ENCODE measurements at places on chromosomes 12 and 14. TPM values are rescaled to one million over a fixed set of nuclear protein-coding genes. Genes with fewer than 3 reads are reported as not detected.

The NT5DC3 gene
- 19.9 TPM for total RNA-seq

The SYNDIG1L gene
- 0.33 TPM for total RNA-seq

The GLT1D1 gene
- total RNA-seq: 0.73 TPM

The SLC2A13 gene
- 32.2 TPM for total RNA-seq

The GLT8D2 gene
- 20.8 TPM for total RNA-seq

The CPNE6 gene
- not detected for total RNA-seq

DNA sequence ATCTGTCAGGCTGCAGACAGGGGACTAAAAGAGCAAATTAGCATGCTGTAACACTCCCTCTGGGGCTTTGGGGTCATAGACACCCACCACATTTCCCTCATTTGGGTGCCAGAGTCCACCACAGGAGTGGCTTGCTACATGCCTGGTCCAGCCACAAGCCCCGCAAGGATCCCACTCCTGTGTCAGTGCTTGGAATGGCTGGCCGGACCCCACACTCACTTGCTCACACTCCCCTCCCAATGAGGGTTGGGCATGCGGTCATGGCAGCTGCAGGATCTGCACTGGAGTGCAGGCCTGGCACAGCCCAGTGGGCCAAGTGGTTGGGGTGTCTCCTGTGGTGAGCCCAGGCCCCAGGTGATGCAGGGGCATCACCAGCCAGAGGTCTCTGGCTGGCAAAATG lies 59.9 kb downstream of the TSPAN19 start:
- no peak for DNase-seq

DNA sequence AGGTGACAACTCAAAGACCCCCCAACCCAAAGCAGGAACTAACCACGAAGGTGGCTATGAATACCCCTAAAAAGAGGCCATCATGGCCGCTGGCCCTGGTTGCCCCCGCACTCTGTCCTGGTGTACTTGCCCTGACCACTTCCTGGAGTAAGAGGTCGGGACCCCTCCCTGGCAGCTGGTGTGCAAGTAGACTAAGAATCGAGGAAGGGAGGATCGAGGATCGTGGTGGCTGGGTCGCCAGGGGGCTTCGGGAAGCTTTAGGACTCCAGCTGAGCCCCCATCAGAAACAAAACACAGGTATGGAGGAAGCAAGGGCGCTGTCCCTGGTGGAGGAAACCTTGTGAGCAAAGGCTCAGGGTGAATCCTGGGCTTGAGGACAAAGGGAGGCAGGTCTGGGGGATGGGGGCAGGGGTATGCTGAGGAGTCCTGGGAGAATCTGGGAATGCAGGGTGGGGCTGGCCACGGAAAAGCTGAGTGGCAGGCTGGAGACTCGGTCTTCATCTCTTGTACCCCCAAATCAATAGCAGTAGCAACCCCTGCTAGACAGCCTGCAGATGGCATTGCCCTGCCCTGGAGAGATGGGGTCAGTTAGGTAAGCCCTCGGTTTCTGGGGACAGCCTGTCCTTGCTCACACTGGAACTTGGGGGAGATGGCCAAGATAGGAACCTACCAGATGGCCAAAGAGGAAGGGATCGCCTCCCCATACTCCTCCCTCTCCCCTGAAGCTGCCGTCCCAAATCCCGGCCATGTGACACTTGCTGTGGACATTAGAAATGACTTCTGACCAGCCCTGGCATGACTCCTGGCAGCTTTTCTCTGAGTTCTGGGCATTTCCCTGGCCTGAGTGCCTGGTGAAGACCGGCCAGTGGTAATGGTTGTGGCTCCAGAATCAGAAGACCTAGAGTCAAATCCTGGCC lies 45.3 kb upstream of the ESRRB start:
- no peak for DNase-seq

GRCh38 chr14:36976571-36977023 lies 195.8 kb downstream of the SLC25A21 start:
- DNase-seq: no peak

GRCh38 chr12:54358191-54358944 lies 5.9 kb downstream of the GPR84 start:
- DNase-seq: no peak

- DNase-seq: no peak
Observed at GRCh38 chr12:75479963-75480461, 543 bp upstream of the GLIPR1 start.

DNA sequence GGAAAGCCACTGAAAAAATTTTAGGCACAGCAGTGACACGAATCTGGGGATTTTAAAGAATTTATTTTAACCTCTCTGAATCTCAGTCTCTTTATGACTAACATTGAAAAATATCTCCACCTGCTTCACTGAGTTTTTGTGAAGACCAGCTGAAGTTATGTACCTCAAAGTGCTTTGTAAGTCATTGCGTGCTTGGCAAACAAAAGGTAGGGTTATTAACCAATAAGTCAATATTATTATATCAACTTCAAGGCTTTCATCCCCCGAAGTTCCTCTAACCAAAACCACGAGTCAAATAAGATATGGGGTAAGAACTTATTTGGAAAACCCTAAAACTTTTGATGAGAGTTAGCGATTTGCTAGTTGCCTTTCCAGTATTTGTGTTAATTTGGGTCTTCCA lies 62.3 kb downstream of the HSPB8 start:
- no peak for DNase-seq

GRCh38 chr14:22557846-22558220 lies 31.2 kb downstream of the DAD1 start:
- DNase-seq: no peak

DNA sequence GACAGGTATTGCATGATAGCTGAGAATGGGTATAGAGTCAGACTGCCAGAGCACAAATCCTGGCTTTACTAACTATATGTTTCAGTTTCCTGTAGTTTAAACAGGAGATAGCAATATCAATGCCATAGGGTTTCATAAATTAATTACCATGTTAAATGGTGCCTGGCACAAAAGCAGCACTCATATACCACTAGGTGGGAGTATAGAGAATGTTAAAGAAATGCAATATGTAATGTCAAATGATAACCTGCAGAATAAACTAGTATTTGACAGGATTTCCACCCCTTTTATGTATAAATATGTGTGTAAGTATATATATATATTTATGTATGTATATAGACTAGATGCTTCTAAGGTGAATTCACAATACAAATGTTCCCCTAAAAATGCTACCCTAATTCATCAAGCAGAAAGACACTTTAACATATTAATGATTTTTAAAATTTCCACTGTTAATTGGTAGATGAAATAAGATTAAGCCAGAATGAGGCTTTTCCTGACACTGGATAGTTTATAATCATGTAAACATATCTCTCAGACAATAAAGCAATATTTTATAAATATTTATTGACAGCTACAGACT lies 8.6 kb downstream of the WDR89 start:
- no peak for DNase-seq

DNA sequence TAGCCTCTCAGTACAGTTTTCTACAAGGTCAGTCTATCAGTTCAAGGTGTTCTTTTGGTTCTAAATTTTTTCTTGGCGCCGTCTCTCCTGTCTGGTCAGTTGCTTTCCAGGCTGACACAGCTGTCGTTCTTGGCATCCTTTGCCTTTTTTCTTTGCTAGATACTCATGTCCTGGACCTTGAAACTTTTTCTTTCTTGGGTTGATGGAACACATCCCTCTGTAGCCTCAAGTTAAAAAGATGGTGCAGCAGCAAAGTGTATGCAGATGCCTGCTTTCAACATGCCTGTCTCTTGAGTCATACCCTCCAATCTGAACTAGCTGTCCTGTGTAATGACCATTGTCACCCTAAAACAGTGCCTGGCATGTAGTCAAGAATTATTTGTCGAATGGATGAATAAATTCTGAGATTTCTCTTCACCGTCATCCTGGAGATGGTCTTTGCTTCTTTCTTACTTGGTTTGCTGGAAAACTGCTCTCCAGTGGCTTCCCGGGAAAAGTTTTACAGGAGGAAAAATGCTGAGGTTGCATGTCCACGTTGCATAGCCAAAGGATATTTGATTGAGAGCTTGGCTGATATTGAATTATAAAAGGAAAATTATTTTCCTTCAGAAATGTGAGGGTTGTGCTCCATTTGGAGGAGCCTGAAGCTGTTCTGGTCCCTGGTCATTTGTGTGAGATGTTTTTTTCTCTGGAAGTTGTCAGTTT lies 4.6 kb downstream of the NYNRIN start:
- no peak for DNase-seq

- DNase-seq: no peak
Observed at GRCh38 chr12:20696181-20696905, 1.2 kb downstream of the SLCO1C1 start.

DNA sequence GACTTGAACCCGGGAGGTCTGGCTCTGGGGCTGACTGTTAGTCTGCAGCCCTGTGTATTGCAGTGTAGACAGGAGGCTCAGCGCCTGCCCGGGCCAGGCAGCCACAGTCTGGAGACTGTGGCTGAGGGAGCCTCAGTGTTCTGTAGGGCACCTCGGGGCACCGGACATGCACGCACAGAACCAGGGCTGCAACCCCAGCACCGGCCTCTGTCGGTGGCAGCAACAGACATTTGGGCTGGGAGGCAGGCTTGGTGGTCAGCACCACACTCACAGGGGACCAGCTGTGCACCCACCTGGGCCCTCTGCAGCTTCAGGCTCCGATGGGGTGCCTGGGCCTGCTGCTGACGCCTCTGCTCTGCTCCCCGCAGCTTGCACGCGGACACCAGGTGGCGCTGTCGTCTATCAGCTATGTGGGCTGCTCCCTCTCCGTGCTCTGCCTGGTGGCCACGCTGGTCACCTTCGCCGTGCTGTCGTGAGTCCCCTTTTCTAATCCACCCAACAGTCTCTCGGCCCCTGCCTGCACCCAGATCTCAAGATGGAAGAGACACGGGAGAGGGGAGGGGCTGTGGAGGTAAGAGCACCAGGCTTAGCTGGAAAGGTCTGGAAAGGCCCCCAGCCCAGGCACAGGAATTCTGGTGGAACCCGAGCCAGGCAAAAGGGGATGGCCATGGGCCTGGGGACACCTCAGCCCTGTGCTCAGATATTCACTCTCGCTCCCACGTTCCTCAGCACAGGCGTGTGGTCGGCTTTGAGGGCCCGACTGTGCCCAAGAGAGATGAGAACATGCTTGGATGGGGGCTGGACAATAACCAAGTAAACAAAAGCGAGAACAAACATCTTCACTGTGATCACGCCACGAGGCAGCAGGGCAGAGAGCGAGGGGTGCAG lies 151.0 kb downstream of the ADGRD1 start:
- peak; percentile 48 for DNase-seq

GRCh38 chr12:113120670-113121370 lies 14.7 kb downstream of the RASAL1 start:
- DNase-seq: no peak

- DNase-seq: no peak
Observed at GRCh38 chr12:105587237-105587636, 256.7 kb downstream of the C12orf75 start.
